ENCODE measurements at places on chromosomes 5 and 9.

DNA sequence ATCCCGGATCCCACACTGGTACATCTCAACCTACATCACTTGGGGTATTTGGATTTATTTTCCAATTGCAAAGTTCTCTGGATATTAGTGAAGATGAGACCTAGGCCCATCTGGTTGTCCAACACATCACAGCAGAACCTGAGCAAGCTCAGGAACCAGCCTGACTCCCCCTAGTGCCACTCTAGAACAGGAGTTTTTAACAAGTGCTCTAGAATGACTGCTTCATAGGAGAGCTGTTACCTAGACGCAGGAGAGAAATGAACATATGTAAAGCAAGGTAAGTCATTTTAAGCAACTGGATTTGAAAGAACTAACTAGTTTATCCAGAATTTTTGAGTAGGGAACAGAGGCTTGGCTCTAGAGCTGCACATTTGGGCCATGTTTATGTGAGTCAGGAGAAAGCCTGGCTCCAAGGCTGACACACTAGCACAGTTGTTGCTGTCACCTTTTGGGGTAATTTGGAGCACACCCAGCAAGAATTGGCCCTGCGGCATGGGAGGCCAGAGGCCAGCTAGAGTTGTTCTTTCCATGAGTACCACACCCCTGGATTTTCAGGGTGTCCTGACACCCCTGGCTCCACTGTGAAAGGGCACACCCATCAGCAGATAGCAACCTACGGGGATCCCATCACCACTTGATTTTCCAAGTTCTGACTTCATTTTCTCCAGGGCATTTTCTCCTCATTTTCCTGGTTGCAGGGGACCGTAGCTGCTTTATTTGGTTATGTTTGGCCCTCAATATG, 110.9 kb upstream of the LPAR1 start:
- DNase-seq, result no peak

DNA sequence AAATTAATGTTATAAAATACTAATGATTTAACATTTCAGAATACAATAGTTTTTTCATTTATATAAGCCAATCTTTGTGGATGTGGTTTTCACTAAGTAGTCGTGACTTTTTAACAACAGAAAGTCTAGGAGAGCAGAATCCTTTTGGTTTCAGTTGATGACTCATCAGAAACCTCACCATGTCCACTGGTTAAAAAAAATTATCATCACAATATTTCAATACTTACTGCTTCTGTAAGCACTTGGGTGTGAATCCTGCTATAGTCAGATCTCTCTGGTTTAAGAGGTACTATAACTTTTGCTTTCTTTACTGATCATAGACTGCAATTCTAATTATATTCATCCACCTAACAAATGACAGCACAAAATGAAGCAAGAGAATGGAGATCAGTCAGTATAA, 77.2 kb downstream of the MRPS30 start:
- peak; percentile 59 for DNase-seq

DNA sequence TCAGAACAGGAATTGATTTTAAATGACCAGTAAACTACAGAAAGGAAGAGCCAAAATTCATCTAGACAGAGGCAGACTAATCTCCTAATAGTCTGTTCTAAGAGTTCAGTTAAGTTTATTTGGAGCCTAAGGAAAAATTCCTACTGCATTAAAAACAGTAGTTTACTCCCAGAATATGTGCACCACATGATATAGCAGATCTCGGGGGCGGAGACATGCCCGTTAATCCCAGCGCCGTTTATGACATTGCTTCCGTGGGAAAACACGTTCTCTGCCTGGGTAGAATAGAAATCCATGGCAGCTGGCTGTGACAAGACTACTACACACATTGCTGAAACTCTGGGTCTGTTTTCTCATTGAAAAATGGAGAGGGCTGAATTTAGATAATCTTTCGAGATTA, 11.4 kb downstream of the HABP4 start:
- DNase-seq, result no peak

DNA sequence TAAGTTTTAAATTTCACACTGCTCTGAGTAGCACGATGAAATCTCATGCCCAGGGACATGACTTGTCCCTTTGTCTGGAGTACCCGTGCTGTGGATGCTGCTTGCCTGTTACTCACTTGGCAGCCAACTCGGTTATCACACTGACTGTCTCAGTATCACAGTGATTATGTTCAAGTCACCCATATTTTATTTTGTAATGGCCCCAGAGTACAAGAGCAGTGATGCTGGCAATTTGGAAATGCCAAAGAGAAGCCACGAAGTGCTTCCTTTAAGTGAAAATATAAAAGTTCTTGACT, 22.8 kb upstream of the SCGB3A2 start:
- DNase-seq, result no peak

DNA sequence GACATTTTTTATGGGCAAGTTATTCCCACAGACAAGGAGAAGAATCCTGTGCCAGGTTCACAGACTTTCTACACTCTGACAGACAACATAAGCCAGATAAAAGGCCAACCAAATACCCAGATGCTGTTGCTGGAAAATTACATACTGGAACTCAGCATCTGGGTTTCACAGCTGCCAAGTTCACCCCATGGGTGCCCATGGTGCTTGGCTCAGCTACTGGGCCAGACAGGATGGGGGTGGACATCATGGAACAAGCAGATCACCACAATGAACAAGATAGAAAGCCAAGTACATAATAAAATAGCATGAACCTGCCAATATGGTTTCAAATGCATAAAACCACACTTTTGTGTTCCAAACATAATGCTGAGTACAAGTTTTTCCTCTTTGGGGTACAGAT, 999.8 kb downstream of the NR2F1-AS1 start:
- no peak for DNase-seq

- no peak for DNase-seq
Measured at GRCh38 chr9:84230355-84231145, 110.0 kb downstream of the SLC28A3 start.

- no peak for DNase-seq
Measured at GRCh38 chr5:95528565-95528964, 26.2 kb downstream of the SKIC3 start.

DNA sequence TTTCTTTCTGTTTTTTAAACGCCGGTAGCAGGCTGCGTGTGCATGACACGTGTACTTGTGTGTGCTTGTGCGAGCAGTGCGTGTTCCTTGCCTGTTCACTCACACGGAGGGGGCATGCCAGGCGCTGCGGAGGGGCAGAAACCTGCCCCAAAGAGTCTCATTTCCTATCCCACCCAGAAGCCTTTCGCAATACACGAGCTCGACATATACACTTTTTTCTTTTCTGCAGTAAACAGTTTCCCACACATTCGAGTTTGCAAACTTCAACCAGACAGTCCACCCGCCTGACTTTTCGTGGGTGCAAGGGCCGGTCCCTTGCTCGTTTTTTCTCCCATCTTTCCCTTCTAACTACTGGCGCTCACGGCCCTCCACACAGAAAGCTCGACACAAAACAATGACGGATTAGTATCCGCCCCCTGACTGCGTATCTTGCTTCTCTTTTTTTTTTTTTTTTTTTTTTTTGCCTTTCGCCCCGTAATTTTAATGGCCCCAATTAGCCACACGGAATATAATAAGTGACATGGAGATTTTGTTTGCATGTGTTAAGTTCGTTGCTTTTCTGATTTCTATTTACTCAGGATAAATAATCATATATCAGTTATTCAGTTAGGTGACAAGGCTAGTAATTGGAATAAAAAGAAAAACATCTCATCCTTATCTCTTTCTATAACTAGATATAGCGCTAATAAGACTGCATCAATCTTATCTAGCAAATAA, 5.3 kb upstream of the OTP start:
- DNase-seq, result no peak

DNA sequence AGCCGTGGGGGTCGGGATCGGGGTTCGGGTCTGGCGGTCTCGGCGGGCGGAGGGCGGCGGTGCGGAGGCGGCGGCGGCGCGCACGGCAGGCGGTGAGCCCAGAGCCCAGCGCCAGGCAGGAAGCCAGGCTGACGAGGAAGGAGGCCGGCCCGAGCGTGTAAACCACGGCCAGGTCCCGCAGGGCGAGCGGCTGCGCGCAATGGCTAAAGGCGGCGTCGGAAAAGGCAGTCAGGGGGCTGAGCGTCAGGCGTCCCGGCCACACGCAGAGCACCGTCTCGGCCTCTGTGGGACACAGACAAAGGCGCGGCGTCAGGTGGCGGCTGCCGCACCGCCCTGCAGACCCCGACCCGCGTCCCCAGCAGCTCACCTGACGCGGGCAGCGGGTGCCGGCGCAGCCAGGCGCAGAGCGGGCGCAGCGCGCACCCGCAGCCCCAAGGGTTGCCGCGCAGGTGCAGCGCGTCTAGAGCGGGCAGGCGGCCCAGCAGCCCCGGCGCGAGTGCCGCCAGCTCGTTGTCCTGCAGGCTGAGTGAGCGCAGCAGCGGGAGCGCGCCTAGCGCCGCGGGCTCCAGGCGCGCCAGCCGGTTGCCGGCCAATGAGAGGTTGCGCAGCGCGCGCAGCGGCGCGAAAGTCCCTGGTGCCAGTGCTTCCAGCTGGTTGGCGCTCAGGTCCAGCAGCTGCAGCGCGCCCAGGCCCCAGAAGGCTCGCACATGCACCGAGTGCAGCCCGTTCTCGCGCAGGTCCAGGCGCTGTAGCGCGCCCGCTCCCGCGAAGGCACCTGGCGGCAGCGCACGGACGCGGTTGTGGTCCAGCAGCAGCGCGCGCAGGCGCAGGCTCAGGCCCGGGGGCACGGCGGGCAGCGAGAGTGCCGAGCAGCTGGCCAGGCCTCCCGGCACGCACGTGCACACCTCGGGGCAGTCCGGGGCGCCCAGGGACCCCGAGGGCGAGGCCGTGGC, 671 bp downstream of the LRRC26 start:
- DNase-seq, result peak; percentile 54

DNA sequence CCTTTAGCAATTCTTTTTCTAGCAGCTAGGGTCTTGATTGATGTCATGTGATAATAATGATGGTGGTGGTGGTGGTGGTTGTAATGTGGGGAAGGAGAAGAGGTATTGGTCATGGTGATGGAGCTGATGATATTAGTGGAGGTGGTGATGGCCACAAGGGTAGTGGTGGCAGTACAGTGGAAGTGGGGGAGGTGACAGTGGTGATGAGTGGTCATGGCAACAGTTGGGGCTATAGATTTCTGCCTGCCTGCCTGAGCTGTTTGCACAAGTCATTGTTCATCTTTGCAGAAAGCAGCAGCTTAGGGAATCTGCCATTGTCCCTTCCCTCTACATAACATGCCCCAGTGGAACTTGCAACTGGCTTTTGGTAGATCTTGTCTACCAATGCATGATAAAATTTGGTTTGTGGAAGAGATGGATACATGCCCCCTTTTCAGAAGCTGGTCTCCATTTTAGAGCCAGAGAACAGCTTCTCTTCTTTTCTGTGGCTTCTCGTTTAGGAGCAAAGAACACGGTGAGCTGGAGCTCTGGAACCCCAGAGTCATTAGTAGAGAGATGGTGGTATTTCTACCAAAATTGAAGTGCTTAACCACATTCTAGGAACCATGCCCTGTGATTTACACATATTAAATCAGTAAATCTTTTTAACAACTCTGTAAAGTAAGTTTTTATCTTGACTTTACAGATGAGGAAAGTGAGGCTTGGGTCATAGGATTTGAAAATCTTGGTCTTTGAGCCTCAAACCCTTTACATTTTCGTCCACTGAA, 100.3 kb downstream of the AOPEP start:
- no peak for DNase-seq

DNA sequence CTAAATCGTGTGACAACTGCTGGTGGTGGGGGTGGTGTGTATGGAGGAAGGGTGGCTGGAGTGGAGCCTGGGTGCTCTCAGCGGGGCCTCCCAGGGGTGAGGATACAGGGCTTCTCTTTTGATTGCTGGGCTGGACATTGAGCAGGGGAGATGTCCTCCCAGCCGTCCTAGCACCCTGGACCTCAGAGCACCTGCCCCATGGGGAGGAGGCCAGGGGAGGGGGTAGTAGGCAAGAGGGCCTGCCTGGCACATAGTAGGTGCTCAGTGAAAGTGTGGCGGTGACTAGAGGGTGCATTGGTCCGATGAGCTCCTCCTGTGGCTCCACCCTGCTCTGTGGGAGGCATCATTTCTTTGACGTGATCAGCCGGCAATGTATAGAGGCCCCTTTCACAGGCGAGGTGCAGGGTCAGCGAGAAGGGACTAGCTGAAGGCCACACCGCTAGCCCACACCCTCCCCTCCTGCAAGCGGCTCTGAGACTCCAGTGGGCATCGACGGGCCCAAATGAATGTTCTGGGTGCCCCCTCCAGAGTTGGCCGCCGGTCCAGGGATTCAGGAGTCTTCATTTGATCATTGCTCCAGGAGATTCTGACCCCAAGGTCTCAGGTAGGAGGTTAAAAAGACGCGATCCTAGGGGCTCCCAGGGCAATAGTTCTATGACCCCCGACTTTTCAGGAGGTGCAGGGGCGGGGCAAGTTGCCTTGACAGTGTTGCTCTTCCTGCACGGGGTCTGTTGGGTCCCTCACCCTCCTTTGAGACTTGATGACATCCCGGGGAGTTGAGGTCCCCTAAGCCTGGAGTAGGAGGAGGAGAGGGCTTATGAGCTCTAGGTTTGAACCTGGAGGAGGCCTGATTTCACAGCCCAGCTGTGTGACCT, 255.5 kb downstream of the PBX3 start:
- DNase-seq, result no peak

DNA sequence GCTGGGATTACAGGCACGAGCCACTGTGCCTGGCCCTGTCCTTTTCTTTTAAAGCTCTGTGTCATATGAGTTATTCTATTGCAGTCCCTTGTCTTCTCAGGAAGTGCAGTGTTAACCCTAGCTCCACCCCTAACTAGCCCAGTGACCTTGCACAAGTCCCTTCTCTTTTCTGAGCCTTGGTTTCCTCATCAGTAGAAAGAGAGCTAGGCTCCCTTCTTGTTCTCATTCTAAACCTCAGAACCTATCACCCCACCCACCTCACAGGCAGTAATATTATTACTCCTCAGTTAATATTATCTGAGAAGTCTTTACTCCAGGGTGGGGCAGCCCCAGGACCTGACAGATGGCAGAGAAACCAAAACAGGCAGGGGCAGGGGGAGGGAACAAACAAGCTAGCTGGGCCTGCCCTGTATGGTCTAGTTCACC, 7.2 kb downstream of the CYFIP2 start:
- peak; percentile 82 for DNase-seq

DNA sequence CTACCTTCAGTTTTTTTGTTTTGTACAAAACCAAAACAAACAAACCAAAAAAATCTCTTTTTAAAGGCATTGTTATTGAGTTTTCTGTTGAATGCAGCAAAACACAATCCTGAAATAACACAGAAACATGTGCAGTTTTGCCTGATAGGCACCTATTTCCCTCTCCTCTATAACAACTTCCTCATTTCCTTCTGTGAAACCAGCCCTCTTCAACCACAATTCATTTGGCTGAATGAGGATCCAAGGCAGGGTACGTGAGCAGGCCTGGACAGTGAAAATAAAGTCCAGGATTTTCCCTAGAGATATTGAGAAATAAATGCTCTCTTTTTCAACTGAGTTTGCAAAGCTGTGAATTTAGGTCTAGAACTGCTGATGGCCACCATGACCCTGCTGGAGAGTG, 134.8 kb upstream of the LARP1 start:
- DNase-seq, result no peak
